ENCODE measurements at places on chromosomes 7 and 10.
A peak's percentile ranks its signal among the peaks of the same experiment; 100 is the strongest.

GRCh38 chr10:110852255-110852896, 19.4 kb upstream of the PDCD4 start:
- DNase-seq = no peak

DNA sequence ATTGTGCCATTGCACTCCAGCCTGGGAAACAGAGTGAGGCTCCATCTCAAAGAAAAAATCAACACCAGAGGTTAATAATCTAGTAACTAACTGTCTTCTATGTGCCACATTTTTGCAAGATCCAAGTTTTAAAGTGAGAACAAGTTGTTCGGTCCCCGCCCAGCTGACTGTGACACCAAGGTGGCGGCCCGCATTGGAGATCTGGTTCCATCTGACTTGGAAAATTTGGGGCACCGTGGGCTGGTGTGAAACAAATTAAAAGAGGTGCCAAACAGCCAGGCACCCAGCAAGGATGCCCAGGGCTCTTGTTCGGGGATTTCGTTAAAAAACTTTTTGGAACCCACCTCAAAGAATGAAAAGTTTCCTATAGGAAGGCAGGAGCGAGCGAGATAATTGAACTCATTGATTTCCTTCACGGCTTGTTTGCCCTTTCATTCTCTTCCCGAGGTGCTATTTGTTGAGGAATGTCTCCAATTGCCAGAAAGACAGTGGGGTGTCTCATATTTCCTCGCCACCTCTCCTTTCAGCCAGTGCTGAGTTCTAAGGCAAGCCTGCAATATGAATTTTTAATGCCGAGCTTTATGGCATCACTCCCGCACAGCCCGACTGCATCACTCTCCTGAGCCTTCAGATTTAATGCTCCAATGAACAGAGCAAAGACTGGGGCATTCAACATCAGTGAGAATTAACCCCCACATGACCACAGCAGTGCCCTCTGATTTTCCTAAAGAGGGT, 156.9 kb upstream of the SH2B2 start:
- no peak for DNase-seq

DNA sequence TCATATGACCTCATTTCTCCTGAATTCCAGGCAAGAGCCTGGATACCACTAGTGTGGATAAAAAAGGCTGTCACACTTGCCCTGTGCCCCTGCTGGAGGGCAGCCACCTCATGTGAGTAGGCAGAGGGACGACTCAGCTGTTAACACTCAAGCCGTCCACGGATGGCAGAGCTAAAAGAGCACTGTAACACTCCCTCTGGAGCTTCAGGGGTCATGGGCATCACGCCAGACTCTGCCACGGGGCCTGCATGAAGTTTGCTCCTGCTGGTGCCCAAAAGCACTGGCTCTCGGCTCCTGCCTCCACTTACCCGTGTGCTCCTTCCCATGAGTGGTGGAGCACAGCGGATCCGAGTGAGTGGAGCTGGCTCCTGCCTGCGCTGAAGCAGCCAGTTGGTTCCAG, 919.8 kb upstream of the C7orf33 start:
- no peak for DNase-seq

- no peak for DNase-seq
Observed at GRCh38 chr10:71725998-71726579, 6.5 kb upstream of the C10orf105 start.

DNA sequence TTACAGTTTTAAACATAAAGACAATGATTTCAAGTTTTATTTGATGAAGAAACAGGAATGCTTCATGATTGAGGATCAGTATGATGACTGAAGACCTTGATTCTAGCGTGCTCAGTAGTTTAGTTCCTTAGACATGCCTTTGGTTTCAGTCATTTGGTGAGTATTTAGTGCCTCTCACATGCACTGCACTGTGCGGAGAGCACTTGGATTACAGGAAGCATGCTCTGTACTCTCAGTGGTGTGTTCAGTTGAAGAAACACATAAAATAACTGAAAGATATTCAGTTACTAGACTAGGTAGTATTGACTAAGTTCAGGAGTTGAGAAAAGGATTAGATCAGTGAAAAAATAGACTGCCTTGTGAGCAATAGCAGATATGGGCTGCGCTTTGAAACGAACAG, 25.5 kb downstream of the RBM17 start:
- no peak for DNase-seq

- no peak for DNase-seq
Observed at GRCh38 chr7:15752377-15752776, 65.9 kb upstream of the MEOX2 start.

DNA sequence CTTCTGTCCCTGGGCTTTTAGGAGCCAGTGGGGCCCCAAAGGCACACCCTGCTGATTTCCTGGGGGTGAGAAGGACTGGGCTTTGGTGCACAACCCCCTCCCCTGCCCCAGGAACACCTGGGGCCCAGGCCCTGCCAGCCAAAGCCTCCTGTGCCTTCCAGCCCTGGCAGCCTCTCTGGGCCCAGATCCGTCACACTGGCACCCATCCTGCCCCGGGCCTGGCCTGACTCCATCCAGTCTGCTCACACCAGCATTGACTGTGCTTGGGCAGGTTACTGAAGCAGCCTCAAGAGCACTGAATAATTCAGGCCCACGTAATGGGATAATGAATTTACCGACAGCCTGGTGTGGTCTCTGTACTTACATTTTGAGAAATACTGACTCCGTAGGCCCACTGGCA, 12.0 kb upstream of the COMTD1 start:
- no peak for DNase-seq

GRCh38 chr7:44348300-44348699, 22.9 kb upstream of the CAMK2B start:
- no peak for DNase-seq

DNA sequence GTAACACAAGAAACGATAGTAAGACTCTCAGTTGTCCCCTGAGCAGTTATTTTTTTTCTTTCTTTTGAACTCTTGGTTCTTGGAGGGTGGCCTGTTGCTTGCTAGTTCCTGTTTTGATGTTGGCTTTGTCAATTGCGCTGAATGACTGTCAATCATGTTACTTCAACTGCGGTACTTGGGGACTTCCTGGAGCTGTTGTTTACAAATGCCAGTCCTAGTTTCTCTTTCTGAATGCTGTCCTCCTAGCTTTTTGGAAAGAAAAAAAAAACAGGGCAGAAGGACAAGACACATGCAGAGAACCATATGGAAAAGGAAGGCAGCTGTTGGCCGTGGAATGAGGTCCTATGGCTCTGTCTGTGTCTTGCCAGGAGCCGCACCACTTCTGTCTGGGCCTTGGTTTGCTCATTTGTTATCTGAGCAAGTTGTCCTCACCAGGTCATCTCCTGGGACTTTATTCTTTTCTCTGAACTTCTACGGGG, 7.0 kb upstream of the PDCD4 start:
- no peak for DNase-seq

GRCh38 chr7:90532231-90532929, 62.9 kb downstream of the PTTG1IP2 start:
- no peak for DNase-seq

DNA sequence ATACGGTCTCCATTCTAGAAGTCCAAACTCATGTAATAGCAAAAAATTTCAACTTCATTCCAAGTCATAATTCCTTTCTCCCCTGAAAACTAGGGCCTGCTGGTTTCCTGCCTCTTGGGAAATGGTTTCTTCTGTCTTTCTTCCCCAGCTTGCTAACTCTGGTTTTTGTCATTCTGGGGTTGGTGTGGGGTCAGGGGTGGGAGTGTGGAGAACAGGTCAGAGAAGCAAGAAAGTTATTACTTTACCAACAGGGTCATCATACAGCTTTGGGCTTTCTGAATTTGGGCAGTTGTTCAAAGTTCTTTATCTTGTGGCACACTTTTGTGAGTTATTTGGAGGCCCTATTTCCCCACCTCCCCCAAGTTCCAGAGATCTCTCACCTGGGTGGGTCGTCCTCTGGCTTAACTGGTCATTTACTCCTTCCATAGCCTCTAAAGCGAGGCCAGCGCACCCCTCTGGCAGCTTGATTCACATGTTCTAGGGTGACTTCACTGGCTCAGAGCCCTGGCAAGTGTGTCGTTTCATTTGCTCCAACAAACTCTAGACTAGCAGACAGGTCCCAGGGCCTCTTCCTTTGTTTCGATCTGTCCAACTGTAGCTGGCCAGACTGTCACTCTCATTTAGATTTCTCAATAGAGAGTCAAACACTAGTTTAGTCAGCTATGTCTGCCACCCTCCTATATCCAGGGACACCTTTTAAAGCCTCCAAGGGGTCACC, 161.2 kb downstream of the JCAD start:
- DNase-seq = no peak

DNA sequence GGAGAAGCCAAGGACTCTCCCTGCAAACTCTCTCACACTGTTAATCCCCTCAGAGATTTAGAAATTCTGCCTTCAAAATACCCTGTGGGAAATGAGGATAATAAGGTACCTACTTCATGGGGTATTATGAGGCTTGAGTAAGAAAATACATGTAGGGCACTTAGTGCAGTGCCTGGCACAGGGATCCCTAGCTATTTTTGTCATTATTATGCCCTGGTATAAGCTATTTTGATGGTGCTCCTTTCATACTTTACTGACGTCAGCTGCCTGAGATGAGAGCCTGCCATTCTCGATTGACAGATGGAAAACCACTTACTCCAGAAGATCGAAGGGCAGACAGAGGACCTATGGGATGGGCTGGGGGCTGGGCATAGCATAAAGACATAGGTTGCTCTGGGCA, 30.1 kb downstream of the MKX start:
- DNase-seq = no peak

GRCh38 chr7:13540429-13540828, 449.0 kb downstream of the ETV1 start:
- no peak for DNase-seq

GRCh38 chr10:48634198-48634983, 29.5 kb upstream of the ARHGAP22 start:
- peak; percentile 62 for DNase-seq

- DNase-seq = no peak
Observed at GRCh38 chr10:4678951-4679671, 146.9 kb upstream of the AKR1E2 start.

- no peak for DNase-seq
Observed at GRCh38 chr7:48298779-48299178, 127.5 kb downstream of the ABCA13 start.

DNA sequence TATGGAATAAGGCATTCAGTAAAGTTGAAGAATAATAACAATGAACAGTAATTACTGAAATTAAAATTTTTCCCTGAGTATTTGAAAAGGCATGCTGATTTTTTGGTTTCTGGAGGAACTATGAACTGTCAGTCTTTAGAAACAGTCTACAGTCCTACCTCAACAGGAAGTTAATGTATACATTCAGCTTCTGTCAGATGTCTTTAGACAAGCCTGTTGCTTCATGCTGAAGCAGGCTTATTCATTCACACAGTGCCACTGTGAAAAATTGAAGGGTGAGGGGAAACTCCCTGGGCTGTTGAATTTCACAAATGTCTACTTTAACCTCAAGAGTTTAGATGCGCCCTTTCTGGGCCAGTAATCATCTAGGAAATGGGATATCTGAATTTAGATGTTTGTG, 3.5 kb downstream of the NRF1 start:
- no peak for DNase-seq

DNA sequence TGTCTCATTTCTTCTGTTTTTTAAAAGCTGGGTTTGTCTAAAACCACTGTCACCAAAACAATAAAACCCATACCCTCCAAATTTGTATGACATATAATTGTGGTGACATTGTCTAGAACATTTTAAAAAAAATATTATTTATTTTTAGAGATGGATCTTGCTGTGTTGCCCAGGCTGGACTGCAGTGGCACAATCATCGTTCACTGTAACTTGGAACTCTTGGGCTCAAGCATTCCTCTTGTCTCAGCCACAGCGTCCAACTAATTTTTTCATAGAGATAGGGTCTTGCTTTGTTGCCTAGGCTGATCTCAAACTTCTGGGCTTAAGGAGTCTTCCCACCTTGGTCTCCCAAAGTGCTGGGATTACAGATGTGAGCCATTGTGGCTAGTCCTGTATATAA, 116.5 kb downstream of the CCNY start:
- no peak for DNase-seq

DNA sequence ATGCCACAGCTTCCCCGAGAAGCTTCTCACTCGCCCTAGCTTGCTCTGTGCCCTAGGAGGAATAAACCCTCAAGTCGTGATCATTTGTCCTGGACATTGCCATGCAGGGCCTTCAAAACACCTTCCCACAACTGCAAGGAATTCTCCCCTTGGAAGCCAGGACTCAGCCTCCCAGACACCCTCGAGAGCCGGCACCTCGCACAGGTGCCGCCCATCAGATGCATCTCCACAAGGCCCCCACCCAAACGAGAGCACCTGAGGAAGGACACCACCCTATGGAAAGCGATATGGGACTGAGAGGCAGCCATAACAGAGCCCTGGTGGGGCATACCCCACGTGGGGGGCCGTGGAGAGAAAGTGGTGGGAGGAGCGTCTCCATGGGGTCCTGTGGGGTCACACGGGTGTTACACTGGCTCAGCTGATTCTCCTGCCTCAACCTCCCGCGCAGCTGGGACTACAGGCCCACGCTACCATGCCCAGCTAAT, 77.6 kb upstream of the FOXK1 start:
- DNase-seq = no peak

DNA sequence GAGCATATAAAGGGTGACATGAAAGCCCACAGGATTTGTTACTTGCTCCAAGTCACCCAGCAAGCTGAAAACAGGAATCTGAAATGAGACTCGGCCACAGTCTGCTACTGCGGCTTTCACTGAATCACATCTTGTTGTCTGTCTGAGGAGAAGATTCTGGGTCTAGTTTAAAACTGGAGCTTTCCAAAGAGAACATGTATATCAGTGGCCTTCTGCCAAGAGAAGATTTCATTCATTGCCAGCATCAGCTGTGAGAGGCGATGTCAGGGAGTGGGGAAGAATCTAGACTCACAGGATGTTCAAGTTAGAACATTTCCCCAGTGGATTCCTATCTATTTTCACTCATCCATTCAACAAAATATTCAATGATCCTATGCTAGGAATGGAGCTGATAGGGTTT, 122.8 kb downstream of the GALNT17 start:
- no peak for DNase-seq

- DNase-seq = no peak
Observed at GRCh38 chr10:86110156-86110786, 256.3 kb downstream of the GRID1 start.

- no peak for DNase-seq
Observed at GRCh38 chr10:13969118-13969791, 361.5 kb downstream of the FRMD4A start.

- DNase-seq = no peak
Observed at GRCh38 chr10:34549001-34549400, 266.1 kb downstream of the PARD3 start.

DNA sequence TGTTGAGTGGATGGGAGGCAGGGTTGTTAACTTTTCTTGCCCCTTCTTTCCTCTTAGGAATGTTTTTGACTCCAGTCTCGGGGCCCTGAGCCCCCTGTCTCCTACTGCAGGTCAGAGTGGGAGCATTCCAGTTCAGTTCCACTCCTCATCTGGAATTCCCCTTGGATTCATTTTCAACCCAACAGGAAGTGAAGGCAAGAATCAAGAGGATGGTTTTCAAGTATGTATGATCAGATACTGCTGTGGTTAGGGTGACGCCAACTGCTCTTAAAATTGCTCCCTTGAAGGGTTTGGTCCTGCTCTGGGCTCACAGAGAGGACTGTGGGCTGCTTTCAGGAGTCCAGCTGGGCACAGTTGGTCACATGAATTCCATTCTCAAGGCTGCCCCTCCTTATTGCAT, 22.0 kb downstream of the VWA2 start:
- DNase-seq = no peak
